T-helper 17 cell (primary cell): ENCODE measurements at places on chromosomes 4 and X.

DNA sequence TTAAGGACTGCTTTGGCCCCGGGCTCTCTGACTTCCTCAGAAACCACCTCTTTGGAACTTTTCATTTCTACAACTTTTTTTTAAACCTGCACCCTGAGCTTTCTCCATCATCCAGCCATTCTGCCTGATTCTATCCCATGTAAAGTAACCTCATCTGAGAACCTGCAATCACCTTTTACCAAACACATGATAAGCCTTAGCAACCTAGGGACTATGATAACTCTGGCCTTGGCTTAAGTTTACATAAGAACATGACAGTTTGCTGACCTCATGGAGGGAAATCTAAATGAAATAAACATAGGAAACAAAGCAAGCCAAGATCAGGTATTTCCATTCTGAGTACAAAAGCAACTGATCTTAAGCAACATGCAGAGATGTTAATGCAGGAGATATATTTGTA lies 15.7 kb upstream of the TMEM150C start:
- no peak for DNase-seq
- no peak overlapping the region for H3K27ac ChIP-seq
- peaks cover 3% of the 10 kb centered on the region for H3K36me3 ChIP-seq
- no peaks in the 10 kb centered on the region for H3K4me1 ChIP-seq

DNA sequence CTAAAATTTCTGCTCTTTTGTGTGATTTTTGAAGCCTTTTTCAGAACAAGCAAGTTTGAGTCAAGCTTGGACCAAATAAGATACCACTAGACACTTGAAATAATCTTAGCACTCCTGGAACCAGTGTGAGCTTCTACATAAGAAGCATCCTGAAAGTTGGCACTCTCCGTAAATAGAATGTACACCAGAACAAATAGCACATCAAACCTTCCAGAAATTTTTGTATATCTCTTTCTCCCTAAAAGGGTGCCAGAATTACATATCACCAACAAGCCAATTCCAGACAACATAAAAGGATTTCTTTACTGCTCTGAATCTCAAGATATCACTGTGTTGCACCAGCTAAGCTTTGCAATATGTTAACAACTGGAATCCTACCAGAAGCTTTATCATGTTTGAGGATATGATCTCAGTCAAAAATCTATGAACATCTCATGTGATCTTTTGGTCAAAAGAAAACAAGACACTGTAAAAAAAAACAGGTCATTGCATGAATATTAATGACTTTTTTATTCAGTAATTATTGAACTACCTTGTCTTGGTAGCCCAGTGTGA lies 117.2 kb downstream of the PRSS12 start:
- DNase-seq = no peak
- no peak overlapping the region for H3K27ac ChIP-seq
- no peaks in the 10 kb centered on the region for H3K4me1 ChIP-seq
- H3K27me3 ChIP-seq = peaks cover 19% of the 10 kb centered on the region
- no peak overlapping the region for H3K4me3 ChIP-seq

GRCh38 chrX:64428371-64428770 lies 33.1 kb upstream of the MTMR8 start:
- no peak overlapping the region for H3K4me3 ChIP-seq
- no peaks in the 10 kb centered on the region for H3K27me3 ChIP-seq
- H3K27ac ChIP-seq = no peak overlapping the region
- H3K4me1 ChIP-seq = no peaks in the 10 kb centered on the region
- no peaks in the 10 kb centered on the region for H3K36me3 ChIP-seq

GRCh38 chrX:19625612-19626011 lies 110.3 kb upstream of the MAP3K15 start:
- H3K27me3 ChIP-seq = no peaks in the 10 kb centered on the region
- no peak overlapping the region for H3K4me3 ChIP-seq
- DNase-seq = no peak

- no peak for DNase-seq
- H3K27me3 ChIP-seq = peaks cover 4% of the 10 kb centered on the region
- H3K4me3 ChIP-seq = no peak overlapping the region
- H3K27ac ChIP-seq = no peak overlapping the region
Measured at GRCh38 chr4:52265781-52266525, 214.8 kb downstream of the SPATA18 start.

- H3K4me3 ChIP-seq = no peak overlapping the region
- DNase-seq = no peak
- no peaks in the 10 kb centered on the region for H3K27me3 ChIP-seq
- no peaks in the 10 kb centered on the region for H3K4me1 ChIP-seq
- H3K27ac ChIP-seq = no peak overlapping the region
Measured at GRCh38 chr4:14254252-14254651, 626.7 kb upstream of the BOD1L1 start.

GRCh38 chrX:139750390-139750789 lies 42.4 kb upstream of the MCF2 start:
- peaks cover 8% of the 10 kb centered on the region for H3K36me3 ChIP-seq
- peaks cover 4% of the 10 kb centered on the region for H3K4me1 ChIP-seq
- no peak overlapping the region for H3K4me3 ChIP-seq

DNA sequence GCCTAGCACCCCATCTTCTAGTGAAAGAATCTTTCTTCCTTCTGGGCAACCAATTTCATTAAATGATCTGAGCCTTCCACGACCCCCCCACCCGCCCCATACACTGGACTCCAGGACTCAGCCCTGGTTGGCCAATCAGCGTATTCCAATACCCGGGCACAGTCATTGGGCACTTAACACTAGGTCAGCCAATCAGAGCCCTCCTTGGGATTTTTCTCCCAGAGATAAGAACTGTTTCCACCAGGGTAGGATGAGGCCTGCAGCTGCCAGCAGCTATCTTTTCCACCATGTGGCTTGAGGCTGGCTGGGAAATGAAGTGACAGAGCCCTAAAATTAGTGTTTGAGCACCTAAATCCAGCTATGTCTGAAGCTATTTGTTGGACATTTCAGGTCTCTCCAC lies 418.8 kb downstream of the BCOR start:
- no peaks in the 10 kb centered on the region for H3K36me3 ChIP-seq
- H3K4me1 ChIP-seq = no peaks in the 10 kb centered on the region
- DNase-seq = no peak
- H3K4me3 ChIP-seq = no peak overlapping the region

GRCh38 chrX:13485167-13485566 lies 84.2 kb upstream of the EGFL6 start:
- H3K36me3 ChIP-seq = no peaks in the 10 kb centered on the region
- H3K27me3 ChIP-seq = no peaks in the 10 kb centered on the region
- H3K4me3 ChIP-seq = no peak overlapping the region
- H3K27ac ChIP-seq = no peak overlapping the region

DNA sequence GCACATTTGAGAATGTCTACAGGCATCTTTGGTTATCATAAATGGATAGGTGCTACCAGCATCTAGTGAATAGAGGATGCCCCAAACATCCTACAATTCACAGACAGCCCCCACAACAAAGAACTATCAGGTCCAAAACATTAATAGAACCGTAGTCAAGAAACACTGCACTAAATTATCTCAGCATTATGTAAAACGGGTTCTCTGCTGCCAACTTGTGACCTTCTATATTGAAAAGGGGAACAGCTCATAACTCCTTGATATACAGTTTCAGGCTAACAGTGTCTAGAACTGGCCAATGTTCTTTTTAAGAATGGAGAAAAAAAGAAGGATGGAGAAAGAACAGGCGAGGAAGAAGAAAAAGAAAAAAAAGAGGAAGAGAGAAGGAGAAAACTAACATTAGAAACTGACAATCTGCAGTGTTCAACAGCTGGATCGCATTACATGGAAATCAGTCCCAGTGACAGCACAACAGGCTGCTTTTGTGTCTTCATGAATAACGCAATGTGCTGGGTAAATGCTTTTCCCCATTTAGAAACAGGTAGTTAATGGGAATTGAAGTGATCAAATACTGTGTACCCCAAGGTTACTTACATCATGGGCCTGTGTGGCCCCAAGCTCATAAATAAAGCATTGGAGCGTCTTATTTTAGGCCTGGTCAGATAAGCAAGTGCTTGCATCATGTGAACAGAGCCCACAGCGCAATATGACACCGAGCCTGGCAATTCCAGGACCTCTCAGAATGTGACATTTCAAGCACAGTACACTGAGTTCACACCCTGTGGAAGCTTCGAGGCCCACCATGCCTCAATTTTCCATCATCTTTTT lies 339.5 kb downstream of the DHX15 start:
- H3K4me3 ChIP-seq = no peak overlapping the region
- no peaks in the 10 kb centered on the region for H3K27me3 ChIP-seq
- no peaks in the 10 kb centered on the region for H3K4me1 ChIP-seq
- no peak overlapping the region for H3K27ac ChIP-seq
- no peaks in the 10 kb centered on the region for H3K36me3 ChIP-seq

- H3K4me3 ChIP-seq = no peak overlapping the region
- H3K36me3 ChIP-seq = peaks cover 7% of the 10 kb centered on the region
- DNase-seq = no peak
Measured at GRCh38 chr4:153227469-153228075, 23.3 kb downstream of the TRIM2 start.
